ENCODE measurements at places on chromosomes 11 and 22.
A peak's percentile ranks its signal among the peaks of the same experiment; 100 is the strongest.

DNA sequence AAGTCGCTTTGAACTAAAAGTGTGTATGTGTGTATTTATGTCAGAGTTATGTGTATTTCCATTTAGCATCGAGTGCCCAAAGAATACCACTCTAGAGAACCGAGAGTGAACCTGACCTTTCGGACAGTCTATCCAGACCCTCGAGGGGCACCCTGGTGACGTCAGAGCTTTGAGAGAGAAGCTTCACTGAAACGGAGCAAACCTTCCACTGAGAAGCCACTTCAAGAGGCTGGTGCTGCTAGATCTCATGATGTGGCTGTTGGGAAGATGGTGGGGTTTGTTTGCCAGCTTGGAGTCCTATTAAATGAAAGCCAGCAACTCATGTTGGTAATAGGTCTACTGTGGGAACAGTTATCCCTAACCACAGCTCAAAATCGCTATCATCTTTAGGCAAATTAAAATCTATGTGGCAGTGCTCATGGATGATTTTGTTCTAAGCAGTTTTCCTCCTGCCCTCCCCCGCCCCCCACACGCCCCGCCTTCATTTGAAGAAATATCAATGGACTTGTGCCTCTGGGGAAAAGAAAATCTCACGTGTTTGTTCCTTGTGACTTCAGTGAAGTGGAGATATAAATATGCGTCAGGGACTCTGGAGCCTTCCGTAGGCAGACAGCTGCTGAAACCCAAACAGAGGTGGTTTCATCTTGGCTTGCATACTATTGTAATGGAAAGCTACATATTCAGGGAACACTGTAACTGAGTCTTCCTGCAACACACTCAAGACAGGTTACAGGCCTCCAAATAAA is 22.4 kb upstream of the C11orf96 start:
- no peak for DNase-seq

- no peak for DNase-seq
These were observed 2.8 kb downstream of the MALAT1 start for GRCh38 chr11:65501472-65502273.

- no peak for DNase-seq
These were observed 15.5 kb upstream of the TSPAN18 start for GRCh38 chr11:44711113-44711786.

- DNase-seq = no peak
These were observed 8.5 kb downstream of the ACAD8 start for GRCh38 chr11:134261626-134262488.

DNA sequence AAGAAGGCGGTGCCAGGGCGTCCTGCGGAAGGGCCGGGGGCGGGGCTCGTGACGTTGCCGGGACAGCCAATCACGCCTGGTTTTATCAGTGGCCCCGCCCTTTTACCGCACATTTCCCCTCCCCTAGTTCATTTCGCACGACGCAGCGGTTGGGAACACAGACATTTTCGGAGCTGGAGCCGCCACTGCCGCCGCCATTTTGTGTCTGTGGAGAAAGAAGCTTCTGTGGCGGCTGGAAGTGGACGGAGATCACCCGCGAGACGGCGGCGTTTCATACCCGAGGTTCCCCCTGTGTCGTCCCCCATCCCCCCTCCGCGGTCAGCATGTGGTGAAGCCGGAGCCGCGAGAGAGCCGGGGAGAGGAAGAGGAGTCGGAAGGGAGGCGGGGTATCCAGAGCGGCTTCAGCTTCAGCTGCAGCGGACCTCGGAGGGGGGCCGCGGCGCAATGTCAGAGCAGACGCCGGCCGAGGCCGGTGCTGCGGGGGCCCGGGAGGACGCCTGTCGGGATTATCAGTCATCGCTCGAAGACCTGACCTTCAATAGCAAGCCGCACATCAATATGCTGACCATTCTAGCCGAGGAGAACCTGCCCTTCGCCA is at the start of gene PCF11:
TSS of gene PCF11 (plus strand) at position 136 of the 598 bp plus-strand sequence. CDS start at position 445, 309 bp downstream.
- DNase-seq = no peak

DNA sequence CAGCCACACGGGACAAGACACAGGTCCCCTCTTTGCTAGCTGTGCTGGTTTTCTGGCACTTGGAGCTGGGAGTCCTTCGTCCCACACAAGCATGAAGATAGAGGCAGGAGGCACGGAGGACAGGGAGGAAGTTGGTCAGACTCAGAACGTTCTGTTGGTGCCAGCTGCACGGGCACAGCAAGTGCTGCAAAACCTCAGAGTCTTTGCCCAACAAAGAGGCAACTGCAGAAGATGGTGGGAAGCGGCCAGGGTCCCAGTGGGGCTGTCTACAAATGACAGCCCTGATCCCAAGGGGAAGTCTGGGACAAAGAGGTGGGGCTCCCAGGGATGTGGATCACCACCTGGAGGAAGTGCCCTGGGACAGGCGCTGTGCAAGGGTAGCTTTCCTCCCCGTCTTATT is 9.4 kb upstream of the OSM start:
- no peak for DNase-seq

DNA sequence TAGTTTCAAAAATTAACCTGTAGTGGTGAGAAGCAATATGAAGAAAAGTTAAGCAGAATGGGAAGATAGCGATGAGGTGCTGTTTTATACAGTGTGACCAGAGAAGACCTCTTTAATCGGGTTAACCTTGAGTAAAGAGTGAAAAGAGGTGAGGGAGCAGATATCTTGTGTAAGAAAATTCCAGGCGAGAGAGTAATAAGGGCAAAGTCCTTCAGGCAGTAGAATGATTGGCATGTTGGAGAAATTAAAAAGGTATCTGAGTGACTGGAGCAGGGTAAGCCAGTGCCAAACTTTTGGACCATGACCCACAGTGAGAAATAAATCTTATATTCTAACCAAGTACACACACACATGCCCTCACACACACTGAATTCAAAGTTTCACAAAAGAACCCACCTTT is 374.7 kb upstream of the LARGE1 start:
- no peak for DNase-seq

- no peak for DNase-seq
These were observed 2.2 kb downstream of the DTX4 start for GRCh38 chr11:59173964-59174663.

DNA sequence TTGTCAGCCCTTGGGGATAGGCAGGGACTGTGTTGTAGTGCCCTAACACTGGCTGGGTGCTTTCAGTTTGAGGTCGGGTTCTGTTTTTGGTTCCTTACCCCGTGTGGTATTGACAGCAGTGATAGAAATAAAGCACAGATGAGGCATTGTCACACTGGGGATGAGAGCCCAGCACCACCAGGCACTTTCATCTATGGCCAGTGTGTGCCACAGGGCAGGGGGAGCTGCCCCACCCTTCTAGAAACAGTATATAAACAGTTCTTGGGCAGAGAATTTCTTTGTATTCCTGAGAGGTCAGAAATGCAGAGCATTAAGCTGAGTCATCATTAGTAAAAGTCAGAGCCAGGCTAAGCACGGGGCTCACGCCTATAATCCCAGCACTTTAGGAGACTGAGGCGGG is 23.1 kb upstream of the CDC42EP2 start:
- no peak for DNase-seq

DNA sequence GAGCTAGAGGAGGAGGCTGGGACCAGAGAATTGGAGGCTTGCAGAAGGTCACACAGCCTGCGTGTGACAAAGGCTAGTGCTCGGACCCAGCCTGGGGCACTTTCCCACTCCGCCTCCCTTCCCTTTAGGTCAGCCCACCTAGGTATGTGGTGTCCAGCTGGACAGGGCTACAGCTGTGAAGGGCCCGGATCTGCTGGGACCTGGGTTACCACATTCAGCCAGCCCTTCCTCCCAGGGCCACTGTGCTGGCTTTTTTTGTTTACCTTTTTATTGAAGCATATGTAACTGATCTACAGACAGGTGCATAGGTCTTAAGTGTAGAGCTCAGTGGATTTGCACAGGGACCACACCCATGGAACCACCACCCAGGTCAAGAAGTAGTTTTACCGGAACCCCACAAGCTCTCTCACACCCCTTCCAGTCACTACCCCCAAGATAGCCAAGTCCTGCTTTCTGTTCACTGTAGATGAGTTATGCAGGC is 8.7 kb downstream of the CAPN5 start:
- no peak for DNase-seq

GRCh38 chr11:13101644-13102512 is 92.8 kb downstream of the RASSF10 start:
- DNase-seq = no peak

GRCh38 chr11:47478651-47479329 is 29.9 kb upstream of the RAPSN start:
- DNase-seq = no peak

- DNase-seq = no peak
These were observed 9.3 kb upstream of the MIAT start for GRCh38 chr22:26648011-26648497.

DNA sequence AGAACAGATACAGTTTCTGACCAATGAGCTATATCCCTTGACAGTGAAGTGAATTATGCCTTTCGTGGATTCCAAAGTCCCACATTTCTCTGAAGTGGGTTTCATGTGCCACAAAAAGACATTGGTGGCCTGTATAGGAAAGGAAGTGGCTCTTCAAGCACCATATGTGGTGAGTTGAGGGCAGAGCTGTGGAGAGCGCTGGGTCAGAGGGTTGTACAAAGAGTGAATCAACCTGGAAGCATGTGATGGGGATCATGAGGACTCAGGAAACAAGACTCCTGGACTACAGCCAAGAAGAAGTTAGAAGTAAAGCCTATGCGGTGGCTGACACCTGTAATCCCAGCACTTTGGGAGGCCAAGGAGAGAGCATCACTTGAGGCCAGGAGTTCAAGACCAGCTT is 579 bp upstream of the SLC5A4 start:
- DNase-seq = no peak

- DNase-seq = no peak
These were observed 44.4 kb upstream of the MYEOV start for GRCh38 chr11:69249311-69250185.

DNA sequence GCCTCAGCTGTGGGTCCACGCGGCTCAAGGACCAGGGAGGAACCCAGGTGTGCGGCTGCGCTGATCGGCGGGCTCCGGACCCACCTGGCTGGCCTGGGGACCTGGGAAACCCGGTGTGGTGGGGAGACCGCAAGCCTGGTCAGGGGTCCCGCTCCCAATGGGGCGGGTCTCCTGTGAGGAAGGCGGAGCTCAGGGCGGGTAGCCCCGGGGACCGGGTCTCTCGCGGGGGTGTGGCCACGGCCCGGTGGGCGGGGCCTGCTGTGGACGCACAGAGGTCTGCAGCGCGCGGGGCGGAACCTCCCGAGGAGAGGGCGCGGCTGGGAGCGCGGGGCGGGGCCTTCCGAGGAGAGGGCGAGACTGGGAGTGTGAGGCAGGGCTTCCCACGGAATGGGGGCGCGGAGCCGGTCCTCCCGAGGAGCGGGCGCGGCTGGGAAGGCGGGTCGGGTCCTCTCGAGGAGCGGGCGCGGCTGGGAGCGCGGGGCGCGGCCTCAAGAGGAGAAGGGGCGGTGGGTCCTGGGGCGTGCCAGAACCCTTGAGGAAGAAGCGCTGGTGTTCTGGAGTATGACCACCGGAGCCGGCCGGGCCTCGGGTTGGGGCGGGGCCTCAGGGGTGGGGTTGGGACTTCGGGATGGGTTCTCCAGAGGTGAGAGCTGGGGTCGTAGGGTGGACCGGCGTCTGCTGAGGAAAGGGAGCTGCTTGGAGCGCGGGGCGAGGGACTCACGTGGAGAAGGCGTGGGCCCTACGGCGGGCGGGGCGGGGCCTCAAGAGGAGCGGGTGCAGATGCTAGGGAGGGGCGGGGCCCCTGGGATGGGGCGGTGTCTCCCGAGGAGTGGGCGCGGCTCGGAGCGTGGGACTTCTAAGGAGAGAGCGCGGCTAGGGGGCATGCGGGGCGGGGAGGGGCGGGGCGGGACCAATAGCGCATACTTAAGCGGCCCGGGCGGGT is 20.8 kb downstream of the DGCR6L start:
- peak; percentile 93 for DNase-seq

GRCh38 chr11:35905646-35906276 is 38.1 kb upstream of the LDLRAD3 start:
- no peak for DNase-seq

GRCh38 chr22:33985506-33985905 is 65.2 kb upstream of the LARGE1 start:
- no peak for DNase-seq

DNA sequence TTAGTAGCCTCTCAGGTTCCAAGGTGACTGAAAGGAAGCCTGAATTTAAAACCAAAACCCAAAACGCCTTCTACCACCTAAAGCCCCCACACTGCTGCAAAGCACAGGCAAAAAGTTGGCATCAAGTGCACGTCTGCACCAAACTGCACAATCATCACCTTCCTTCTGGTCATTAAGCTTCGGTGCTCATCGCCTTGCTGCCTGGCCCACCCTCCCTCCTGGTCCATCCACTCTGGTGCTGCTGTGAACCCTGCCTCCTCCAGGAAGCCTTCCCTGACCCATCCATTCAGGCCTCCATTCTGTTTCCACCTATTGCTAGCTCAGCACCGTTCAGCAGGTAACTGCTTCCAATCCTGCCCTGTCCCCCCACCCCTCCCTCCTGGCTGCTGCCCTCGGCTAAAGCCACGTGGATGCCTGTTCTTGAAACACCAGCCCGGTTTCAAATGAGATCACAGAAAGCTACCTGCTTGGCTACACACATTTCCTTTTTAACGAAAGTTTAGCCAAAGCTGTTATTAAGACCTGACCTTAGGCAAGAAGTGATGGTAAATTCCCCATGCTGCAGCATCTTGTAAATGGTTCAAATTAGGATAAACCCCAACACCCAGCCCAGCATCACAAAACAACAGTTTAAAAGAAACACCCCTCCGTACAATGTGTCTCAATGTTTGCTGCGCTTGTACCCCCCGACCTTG is 53.8 kb upstream of the CD5 start:
- no peak for DNase-seq

- DNase-seq = no peak
These were observed 2.3 kb downstream of the USP35 start for GRCh38 chr11:78190871-78191538.

DNA sequence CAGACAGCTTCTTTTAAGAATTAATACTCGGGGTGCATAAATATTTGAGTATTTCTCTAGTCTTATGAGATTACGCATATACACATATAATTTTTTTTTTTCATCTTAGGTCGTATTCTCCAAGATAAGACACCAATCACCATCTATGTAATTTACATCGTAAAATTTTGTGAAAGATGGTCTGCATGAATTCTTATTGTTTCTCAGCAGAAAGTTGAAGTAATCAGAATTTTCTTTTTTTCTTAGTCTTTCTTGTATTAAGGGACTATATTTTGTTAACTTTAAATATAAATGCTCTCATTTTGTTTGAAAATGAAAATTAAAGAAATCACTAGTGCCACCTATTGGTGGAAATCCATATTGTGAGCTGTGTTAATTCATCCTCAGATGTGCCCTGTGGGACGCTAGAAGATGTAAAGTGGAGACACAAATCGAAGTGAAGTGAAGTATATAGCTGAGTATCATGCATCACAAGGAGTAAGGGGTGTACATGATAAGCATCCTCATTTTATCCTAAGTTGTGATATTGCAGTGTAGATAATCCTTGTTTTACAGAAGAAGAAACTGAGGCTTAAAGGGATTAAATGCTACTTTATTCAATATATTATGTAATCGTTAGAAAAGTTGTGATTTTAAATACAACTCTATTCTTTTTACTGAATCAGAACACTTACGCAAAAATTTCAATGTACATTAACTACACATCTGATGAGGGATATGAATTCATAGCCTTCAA is 2084.3 kb downstream of the LRRC4C start:
- DNase-seq = no peak

- no peak for DNase-seq
These were observed 15.3 kb downstream of the RTN4RL2 start for GRCh38 chr11:57475671-57476046.
